ENCODE measurements at places on chromosomes 13 and 19. TPM values are rescaled to one million over a fixed set of nuclear protein-coding genes. Genes with fewer than 3 reads are reported as not detected.

- DNase-seq, result no peak
- no peaks in the 10 kb centered on the region for H3K36me3 ChIP-seq
- peaks cover 19% of the 10 kb centered on the region for H3K4me1 ChIP-seq
- no peak overlapping the region for H3K4me3 ChIP-seq
Observed at GRCh38 chr19:3025549-3025886, 3.6 kb downstream of the TLE2 start.

- DNase-seq, result no peak
- H3K36me3 ChIP-seq, result no peaks in the 10 kb centered on the region
- H3K4me1 ChIP-seq, result no peaks in the 10 kb centered on the region
- H3K27me3 ChIP-seq, result no peaks in the 10 kb centered on the region
- no peak overlapping the region for H3K4me3 ChIP-seq
Observed at GRCh38 chr19:21092109-21092508, 10.1 kb downstream of the ZNF714 start.

DNA sequence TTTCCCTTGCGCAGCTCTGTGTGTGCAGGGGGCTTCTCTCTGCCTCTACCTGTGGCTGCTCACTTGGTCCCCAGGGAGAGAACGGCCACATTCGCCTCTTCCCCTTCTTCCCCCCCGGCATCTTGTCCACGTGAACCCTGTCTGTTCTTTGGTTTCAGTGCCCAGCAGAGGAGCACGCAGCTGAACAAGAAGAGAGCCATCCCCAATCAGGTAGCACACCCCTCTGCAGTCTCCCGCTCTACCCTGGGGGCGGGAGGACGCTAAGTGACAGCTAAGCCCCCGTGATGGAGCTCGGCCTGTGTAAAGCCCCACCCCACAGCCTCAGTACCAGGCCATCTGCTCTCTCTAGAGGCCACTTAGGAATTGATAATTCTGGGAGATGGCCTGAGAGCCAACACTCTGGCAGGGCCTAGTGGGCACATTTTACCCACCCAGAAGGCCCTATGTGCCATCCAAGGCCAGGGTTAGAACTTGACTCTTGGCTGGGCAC lies 30.2 kb downstream of the TMED1 start:
- H3K36me3 ChIP-seq, result peaks cover 57% of the 10 kb centered on the region
- no peaks in the 10 kb centered on the region for H3K27me3 ChIP-seq
- H3K4me3 ChIP-seq, result no peak overlapping the region
- peaks cover 14% of the 10 kb centered on the region for H3K4me1 ChIP-seq

The ICAM1 gene
- total RNA-seq, result 22.3 TPM

The SIGLEC8 gene
- not detected for total RNA-seq

DNA sequence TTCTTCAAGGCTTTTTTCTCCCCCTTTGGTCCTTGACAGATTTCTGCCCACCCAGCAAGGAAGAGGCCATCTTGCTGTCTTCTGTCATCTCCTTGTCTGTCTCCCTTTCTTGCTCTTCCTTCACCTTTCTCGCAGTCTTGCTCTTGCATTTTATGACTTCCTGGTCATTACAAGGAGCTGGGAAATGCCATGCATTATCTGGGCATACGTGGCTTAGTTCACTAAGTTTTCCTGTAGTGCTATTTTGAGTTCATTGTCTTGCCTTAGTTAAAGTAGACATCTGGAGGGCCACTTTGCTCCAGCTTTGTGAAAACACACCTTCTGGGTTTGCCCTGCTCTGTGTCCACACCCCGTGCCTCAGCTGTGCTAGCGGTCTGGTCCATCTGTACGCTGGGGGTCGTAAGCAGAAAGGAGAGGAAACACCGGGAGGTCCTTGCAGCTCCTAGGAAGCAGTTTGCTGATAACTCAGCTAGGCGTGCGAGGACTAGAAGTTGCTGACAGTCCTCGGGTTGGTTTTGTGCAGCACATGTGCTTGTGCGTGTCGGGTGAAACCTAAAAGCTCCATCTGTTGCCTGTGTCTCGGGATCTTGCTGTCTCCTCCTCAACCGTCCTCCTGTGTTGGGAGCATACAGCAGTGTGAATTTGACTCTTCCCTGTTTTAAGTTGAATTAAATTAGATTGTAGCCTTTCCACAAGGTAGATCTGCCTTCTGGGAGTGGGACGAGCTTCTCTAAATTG lies 59.4 kb downstream of the ARHGEF7 start:
- H3K27me3 ChIP-seq, result no peaks in the 10 kb centered on the region
- H3K36me3 ChIP-seq, result no peaks in the 10 kb centered on the region
- no peak for DNase-seq
- peaks cover 67% of the 10 kb centered on the region for H3K4me1 ChIP-seq
- H3K27ac ChIP-seq, result no peak overlapping the region

- no peak for DNase-seq
- H3K4me1 ChIP-seq, result no peaks in the 10 kb centered on the region
- H3K27ac ChIP-seq, result no peak overlapping the region
Observed at GRCh38 chr19:15154002-15154612, 46.7 kb downstream of the NOTCH3 start.

The DNAJC3 gene
- total RNA-seq, result 33.1 TPM

GRCh38 chr19:17455308-17456123 lies 5.2 kb downstream of the NXNL1 start:
- no peaks in the 10 kb centered on the region for H3K36me3 ChIP-seq
- DNase-seq, result no peak
- peaks cover 9% of the 10 kb centered on the region for H3K27me3 ChIP-seq
- no peak overlapping the region for H3K27ac ChIP-seq
- no peak overlapping the region for H3K4me3 ChIP-seq
- H3K4me1 ChIP-seq, result peaks cover 18% of the 10 kb centered on the region

GRCh38 chr13:82962397-82962796 lies 919.9 kb downstream of the SLITRK1 start:
- DNase-seq, result no peak
- no peaks in the 10 kb centered on the region for H3K4me1 ChIP-seq
- no peak overlapping the region for H3K27ac ChIP-seq
- no peak overlapping the region for H3K4me3 ChIP-seq
- H3K36me3 ChIP-seq, result no peaks in the 10 kb centered on the region
